Myocyte (in vitro differentiated cells): ENCODE measurements at places on chromosomes 6 and 20.

GRCh38 chr6:82045965-82046756 is 201.4 kb downstream of the IBTK start:
- peak; percentile 62 for DNase-seq

GRCh38 chr20:9072861-9073500 is 4.1 kb downstream of the PLCB4 start:
- DNase-seq, result no peak

DNA sequence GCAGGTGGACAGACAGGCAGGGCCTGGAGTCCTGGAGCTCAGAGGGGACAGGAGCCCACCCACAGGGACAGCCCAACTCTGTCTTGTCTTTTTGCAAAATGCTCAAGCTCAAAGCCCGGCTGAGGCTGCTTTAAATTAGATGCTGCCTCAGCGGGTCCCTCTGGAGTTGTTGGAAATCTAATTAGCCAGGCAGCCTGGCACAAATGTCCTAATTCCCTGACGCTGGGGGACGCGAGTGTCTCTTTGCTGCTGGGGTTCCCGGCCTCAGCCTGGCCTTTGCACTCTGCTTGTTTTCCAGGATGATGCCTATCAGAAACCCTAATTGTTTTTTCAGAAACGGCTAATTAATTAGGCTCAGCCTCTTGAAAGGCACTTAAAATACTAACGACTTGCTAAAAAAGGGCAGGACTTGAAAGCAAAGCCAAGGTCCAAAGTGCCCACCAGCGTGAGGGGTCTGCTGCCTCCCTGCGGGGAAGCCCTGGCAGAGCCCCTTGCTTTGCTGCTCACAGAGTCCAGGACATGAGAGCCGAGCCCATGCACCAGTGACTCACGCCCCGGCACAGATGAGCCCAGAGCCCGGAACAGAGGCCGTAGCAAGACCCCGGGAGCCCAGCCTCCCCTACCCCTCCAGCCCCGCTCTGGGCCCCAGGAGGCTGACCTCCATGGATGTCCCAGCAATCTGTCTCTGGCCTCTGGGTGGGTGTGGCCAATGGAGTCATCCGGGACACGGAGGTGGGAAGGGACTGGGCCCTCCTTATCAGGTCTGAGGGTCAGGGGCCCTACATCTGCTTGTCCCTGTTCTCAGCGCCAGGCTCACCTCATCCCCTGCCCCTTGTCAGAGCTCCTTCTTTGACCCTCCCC is 46.0 kb upstream of the BHLHE23 start:
- DNase-seq, result no peak

DNA sequence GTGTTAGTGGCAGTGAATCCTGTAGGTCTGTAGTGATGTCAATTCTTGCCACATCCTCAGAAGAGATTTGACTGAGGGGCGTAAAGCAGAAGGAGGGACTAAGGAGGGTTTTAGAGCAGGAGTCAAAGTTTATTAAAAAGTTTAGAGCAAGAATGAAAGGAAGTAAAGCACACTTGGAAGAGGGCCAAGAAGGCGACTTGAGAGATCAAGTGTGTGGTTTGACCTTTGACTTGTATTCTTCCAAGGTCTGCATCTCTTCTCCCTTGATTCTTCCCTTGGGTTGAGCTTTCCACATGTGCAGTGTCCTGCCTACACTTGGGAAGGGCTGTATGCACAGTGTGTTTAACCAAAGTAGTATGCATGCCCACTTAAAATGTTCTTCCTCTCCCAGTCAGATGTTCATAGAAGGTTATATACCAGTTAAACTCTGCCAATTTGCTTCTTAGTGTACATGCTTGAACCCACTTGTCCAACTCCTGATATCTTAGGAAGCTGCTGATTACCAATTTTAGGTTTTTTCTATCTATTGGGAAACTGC is 627.6 kb downstream of the MMUT start:
- DNase-seq, result peak; percentile 18

GRCh38 chr20:46752728-46753127 is 43.3 kb downstream of the SLC2A10 start:
- DNase-seq, result peak; percentile 70

DNA sequence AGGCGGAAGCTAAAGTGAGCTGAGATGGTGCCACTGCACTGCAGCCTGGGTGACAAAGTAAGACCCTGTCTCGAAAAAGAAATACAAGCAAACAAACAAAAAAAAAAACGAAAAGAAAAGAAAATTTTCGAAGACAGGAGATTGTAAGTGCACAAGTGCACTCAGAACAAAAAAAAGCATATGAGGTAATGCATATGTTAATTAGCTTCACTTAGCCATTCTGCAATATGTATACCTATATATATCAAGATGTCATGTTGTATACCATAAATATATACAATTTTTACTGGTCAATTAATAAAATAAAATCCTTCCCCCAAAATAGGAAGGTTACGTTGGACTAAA is 127.5 kb downstream of the RIN2 start:
- no peak for DNase-seq

DNA sequence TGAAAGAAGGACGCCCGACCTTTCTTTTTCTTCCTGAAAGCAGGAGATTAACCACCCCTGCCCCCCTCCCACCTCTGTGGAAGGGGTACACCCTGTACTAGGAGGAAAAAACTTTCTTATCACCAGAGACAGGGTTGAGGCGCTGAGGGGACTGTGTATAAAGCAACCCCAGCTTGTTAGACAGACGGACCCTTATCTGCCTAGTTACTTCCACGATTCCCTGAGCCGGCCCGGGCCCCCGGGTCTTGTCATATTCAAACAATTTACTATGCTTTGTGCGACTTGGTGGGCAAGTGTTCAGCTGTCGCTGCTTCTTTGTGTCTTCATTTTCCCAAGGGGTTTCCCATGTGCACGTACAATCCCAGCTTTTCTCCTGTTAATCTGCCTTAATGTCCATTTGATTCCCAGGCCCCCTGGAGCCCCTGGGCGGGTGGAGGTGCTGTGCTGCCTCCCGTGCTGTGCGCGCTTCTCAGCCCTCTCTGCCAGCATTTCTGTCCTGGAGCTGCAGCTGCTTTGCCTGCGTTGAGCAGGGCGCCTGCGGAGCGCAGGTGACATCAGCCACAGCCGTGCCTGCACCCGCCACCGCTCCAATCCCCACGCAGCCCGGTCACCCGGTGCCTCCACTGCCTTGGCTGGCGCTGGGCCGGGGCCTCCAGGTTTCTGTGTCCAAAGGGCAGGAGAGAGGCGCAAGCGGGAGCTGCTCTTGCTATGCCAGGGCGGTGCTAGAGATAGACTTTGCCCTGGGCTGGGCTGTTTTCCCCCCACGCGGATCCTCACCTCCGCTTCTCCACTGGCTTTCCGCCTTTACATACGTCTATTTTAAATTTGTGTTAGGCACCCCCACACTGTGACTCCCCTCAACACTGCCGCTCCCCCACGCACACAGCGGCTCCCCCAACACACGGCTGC is 96.2 kb downstream of the TTLL2 start:
- no peak for DNase-seq

DNA sequence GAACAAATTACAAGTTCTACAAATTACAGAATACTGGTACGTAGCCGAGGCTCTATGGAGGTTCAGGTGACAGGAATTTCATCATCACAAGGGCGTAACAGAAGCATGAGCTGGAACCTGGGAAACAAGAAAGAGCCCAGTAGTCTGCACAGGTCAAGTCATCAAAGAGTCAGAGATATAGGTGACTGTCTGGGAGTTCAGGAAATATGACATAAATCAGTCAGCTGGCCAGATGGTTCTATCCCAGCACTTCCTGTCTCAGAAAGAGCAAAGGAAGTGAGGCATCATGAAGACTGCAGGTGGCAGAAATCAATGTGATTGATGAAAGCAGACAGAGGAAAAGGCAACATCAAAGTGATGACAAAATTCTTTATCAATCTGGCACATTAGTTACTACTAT is 23.3 kb downstream of the MYCT1 start:
- DNase-seq, result no peak

DNA sequence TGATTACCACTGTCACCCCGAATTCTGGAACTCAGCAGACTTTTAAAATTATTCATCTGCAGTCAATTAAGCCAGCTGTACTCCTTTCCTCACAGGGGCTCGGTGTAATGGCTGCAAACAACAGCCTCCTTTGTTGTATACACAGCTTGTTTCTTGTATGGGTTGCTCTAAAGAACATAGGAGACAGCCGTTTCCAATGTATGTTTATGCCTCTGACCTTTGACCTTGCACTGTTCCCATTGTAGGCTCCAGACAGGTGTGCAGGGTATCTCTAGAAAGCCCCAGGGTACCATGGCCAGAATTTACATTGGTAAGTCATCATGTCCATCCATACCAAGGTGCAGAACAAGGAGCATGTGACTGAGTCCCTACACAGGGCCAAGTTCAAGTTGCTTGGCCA is 11.5 kb upstream of the TENT5A start:
- no peak for DNase-seq

DNA sequence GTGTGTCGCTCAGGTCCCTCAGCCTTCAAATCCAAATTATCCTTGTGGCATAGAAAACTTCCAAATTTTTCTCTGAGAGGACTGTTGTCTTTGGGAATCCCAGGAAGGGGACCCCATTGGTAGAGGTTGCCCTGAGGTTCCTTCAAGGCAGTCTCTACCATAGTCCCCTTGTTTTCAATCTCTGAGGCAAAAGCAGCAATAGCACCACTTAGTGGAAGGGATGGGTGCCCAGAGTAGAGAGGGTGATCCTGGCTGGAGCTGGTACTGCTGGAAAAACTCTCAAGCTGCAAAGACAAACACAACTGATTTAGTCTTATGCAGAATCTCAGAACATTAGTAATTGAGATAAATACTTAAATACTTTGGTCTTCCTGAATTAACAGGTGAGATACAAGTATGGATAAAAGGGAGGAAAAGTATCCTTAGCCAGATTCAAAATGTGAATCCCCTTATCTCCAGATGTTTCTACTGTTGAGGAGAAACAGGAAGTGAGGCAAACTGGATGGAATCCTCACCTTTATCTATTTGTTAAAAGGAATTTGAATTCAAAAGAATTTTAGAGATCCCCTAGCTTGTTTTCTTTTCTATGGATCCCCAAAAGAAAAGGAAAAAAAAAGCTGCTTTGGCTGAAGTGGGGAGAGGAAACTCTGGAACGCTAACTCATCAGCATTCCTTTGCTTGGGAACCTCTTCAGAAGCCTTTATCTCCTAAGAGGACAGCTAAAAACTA is 13.4 kb downstream of the ZNF318 start:
- DNase-seq, result peak; percentile 17

DNA sequence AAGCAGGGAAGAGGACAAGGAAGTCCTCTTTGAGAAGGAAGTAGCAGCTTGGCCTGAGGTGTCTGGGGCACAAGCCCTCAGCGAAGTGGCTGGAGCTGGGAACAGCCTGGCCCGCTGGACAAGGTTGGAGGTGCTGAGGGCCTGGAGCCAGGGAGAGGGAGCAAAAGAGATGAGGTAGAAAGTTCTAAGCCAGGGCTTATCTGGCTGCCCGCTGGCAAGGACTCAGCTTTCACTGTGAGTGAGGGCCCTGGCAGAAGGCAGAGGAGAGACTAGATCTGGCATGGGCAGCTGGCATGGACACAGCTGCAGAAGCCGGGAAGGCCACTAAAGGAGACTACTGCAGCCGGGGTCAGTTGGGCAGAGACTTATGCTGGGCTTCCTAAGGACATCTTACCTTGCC is 21.8 kb upstream of the PCMTD2 start:
- DNase-seq, result peak; percentile 79

- DNase-seq, result peak; percentile 64
These were observed 145.3 kb upstream of the ECI2 start for GRCh38 chr6:4280707-4281106.

- DNase-seq, result no peak
These were observed 25.4 kb downstream of the CDYL start for GRCh38 chr6:4801491-4802110.

- DNase-seq, result peak; percentile 46
These were observed 674.6 kb upstream of the MARCKS start for GRCh38 chr6:113182370-113183141.

- DNase-seq, result peak; percentile 82
These were observed 370.3 kb downstream of the HTR1B start for GRCh38 chr6:77092971-77093370.

GRCh38 chr6:55943329-55943728 is 67.9 kb upstream of the BMP5 start:
- peak; percentile 9 for DNase-seq

GRCh38 chr6:11177271-11177670 is 55.2 kb downstream of the NEDD9 start:
- no peak for DNase-seq

DNA sequence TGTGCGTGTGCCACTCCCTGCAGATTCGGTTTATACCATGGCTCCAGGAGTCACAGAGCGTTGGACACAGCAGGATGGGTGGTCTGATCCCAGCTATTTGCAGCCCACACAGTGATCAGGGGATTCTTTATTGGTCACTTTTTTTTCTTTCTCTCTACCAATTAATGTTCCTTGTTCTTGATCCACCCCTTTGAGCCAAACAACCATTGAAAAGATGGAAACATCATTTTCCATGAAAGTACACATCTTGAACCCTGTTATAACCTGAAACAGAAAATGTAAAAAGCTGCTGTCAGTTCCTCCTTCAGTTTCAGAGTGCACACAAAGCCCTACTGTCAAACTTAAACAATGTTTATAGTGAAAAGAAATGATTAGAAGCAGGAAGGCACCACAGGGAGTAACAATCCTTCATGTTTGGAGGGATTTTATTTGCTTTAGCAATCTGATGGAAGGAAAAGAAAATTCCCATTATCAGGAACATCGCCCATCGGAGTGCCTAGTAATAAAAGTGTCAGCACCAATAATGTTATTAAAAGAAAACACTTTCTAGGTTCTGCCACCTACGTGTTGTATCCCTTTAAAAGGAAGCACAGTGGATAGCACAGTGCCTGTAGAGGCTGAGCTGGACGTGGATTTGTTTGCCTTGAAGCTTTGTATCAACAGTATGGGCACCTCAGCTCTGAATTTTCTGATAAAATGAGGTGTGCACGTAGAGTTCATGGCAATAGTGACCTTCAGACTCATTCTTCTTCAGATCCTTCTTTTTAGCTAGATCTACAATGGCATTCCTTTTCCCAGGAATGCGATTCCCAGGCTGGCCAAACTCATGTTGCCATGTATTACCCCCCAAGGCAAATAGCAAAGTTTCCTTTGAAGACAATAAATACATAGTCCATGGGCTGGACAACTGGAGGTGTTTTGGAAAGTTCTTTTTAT is 16.1 kb upstream of the THBD start:
- no peak for DNase-seq

DNA sequence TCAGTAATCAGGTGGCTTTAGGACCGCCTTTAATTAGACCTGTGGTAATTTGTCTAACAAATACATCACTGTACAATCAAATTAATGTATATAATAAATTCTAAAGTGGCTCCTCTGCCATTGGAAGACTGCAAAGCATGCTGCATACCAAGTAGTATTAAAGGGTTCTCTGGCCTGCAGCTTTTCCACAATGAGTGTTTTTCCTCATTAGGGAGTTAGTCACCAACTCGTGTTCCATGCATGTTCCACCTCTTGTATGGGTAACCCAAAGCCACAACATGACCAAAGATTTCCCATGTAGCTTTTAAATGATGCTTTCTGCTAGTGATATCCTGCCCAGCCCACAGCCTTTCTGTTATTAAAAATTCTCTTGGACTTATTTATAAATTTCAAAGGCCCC is 218.7 kb downstream of the FUT9 start:
- no peak for DNase-seq

DNA sequence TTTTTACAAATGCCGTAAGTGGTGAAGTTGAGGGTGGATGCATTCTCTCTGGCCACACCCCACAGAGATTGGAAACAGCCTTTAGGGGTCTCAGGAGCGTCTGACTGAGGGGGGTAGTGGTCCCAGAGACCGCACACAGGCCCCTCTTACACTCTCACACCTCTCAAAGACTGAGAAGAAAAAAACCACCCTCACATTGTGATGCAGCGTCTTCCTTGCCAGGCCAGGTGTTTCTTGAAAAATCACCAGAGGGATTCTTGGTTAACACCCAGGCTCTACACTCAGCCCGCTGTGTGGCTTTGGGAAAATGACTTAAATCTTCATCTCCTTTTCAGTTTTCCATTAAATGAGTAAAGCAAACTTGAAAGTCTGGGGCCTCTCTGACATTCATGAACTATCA is 115.8 kb upstream of the SPTLC3 start:
- no peak for DNase-seq
